ENCODE measurements at places on chromosomes 3 and 15.

DNA sequence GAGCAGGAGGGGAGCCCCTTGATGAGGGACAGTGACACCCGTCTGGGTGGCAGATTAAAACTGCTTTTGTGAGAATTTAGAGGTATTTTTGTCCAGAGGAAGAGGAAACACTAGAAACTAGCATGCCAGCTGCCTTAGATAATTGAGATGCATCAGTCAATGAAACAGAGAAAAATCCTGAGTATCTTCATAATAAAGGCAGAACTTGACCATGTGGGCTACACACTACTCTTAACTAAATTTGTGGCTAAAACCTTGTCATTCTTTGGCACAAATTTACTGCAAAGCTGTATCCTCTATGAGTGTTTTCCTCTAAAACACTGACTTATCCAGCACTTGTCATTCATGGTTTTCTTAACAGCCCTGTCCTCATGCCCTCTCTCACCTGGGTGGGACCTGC lies 259.7 kb upstream of the TPM1 start:
- no peak for DNase-seq

- DNase-seq, result no peak
Measured at GRCh38 chr15:80745888-80746287, 33.3 kb upstream of the CEMIP start.

DNA sequence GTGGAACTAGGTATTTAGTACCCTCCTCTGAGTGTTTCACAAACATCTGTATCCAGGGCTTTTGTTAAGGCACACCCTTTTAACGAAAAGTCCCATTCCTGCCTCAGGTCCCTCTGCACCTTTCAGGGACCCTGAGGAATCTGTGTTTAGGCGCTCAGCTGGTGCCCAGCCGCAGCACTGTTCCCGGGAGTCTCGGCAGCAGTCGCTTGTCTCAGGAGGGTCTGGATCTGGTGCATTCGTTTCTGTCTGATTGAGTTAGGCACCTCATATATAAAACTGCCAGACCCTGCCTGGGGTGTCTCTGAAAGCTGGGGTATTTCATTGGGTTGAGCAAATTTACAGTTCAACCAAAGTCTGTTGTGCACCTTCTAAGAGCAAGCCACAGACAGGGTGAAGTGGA lies 162.8 kb upstream of the TOPAZ1 start:
- DNase-seq, result no peak

GRCh38 chr15:68552773-68553172 lies 26.0 kb upstream of the CORO2B start:
- no peak for DNase-seq

- peak; percentile 42 for DNase-seq
Measured at GRCh38 chr15:25739687-25740121, 123.4 kb downstream of the ATP10A start.

- peak; percentile 1 for DNase-seq
Measured at GRCh38 chr3:170768334-170768801, 101.6 kb downstream of the RPL22L1 start.
